ENCODE measurements at places on chromosomes 1 and 21. TPM values are rescaled to one million over a fixed set of nuclear protein-coding genes. Genes with fewer than 3 reads are reported as not detected.

KIAA0040 gene
- total RNA-seq, result 39.3 TPM

SHE gene
- not detected for total RNA-seq

IFI44 gene
- 2.4 TPM for total RNA-seq

FAM167B gene
- not detected for total RNA-seq

MYCL gene
- 3.7 TPM for total RNA-seq

VWA5B1 gene
- total RNA-seq, result not detected

ISG15 gene
- 29.4 TPM for total RNA-seq

LDLRAD1 gene
- total RNA-seq, result not detected

MXRA8 gene
- total RNA-seq, result 2.0 TPM
